Stimulated activated CD4-positive, alpha-beta T cell treated with anti-CD3 and anti-CD28 coated beads, Interleukin-15, amount 100 ng/mL, for 24 hours (primary cell): ENCODE measurements at places on chromosomes 1 and 21.
A peak's percentile ranks its signal among the peaks of the same experiment; 100 is the strongest.

DNA sequence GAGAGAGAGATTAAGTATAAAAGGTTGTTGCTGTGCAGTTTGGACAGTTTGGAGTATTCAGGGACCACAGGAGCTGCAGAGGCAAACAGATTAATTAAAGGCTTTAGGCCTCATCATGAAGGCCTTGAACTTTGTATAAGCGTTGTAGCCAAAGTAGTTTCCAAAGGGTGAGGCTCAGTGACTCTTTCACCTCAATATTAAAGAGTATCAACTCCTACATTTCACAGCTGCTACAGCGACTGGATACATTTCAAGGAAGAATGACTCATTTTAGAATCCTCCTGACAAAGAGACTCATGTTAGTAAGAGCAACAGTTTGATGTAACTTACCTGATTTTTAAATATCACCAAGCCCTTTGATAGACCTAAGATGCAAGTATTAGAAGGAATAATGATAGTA, 355.5 kb downstream of the HLX start:
- no peak for DNase-seq

GRCh38 chr1:5969168-5969567, 23.1 kb downstream of the NPHP4 start:
- DNase-seq, result no peak

GRCh38 chr21:32353002-32353711, 39.7 kb downstream of the URB1 start:
- no peak for DNase-seq

- no peak for DNase-seq
Observed at GRCh38 chr1:76591461-76591860, 275.8 kb upstream of the ST6GALNAC5 start.

DNA sequence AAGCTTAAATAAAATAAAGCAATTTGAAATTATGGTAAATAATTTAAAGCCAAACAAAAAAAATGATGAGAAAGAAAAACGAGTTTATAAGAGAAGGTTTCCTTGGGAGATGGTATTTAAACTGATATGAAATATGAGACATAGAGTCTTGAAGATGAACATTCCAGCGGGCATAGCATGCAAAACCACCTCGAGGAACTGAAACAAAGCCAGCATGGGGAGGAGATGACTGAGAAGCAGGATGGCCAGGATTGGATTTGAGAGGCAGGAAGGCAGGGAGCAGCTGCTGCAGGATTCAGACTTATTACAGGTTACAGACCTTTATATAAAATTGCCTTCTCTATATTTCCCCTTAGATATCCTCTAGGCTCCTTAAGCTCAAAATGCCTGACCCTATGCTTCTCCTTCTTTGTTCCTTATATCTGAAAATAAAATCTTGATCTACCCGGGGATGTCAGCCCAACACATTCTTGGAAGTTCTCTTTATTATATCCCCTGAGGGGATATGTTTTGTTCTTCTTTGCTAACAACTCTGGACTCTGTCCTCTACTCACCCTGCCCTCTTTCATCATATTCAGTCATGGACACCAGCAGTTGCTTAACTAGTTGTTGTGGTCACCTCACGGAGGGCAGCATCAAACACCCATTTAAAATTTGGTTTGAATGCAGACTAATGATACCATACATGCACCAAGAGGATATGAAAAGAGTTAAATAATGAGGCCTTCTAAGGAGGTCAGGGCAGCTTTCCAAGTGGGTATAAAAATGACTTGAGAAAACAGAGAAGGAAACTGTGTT, 719.1 kb upstream of the B3GALT2 start:
- DNase-seq, result no peak

GRCh38 chr1:237093691-237094090, 51.7 kb downstream of the RYR2 start:
- DNase-seq, result no peak

GRCh38 chr1:201024625-201024998, 1.1 kb upstream of the KIF21B start:
- no peak for DNase-seq

GRCh38 chr1:109161858-109162606, 48.1 kb downstream of the ELAPOR1 start:
- DNase-seq, result peak; percentile 31

- peak; percentile 24 for DNase-seq
Observed at GRCh38 chr1:156337052-156337887, 822 bp downstream of the CCT3 start.

GRCh38 chr1:76961181-76961819, 94.0 kb downstream of the ST6GALNAC5 start:
- DNase-seq, result no peak

DNA sequence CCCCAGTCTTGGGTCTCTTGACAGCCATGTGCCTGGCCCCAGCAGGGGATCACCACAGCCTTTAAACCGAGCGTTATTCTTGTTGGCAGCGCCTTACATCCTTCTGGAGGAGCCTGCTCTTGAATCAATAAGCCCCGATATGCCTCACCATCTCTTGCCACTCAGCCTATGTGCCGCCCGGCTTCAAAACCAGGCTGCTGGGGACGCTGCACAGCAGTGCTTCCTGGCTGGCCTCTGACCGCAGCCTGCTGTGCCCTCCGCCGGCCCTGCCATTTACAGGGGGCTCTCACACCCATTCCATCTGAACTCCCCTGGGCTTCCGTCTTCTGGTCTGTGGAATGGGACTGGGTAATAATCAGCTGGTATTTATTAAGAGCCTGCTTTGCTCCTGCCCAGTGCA, 3.0 kb upstream of the PEX10 start:
- DNase-seq, result no peak

DNA sequence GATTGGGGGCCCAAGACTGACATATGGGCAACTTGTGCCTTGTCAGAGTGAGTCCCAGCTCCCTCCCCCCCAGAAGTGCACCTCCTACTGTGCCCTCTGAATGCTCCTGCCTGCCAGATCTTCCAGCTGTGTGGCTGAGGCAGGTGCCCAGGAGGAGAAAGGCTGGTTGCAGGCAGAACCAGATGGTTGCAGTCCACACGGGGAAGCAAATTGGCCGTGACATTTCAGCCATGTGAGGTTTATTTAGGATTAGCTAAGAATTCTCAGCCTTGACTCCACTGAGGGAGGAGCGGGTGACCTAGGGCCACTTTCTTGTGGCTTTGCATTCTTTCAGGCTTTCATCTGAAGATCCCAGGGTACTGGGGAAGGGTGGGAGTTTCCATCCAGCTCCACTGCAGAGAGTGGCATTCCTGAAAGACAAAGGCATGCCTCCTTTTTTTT, 33.8 kb downstream of the PEX14 start:
- no peak for DNase-seq

GRCh38 chr1:35120458-35121133, 41.4 kb downstream of the ZMYM1 start:
- DNase-seq, result peak; percentile 5

GRCh38 chr21:15445327-15445726, 284.5 kb upstream of the USP25 start:
- DNase-seq, result no peak

- DNase-seq, result no peak
Observed at GRCh38 chr1:147505568-147505967, 35.7 kb upstream of the BCL9 start.

GRCh38 chr1:74549932-74550331, 37.5 kb upstream of the LRRC53 start:
- DNase-seq, result no peak

DNA sequence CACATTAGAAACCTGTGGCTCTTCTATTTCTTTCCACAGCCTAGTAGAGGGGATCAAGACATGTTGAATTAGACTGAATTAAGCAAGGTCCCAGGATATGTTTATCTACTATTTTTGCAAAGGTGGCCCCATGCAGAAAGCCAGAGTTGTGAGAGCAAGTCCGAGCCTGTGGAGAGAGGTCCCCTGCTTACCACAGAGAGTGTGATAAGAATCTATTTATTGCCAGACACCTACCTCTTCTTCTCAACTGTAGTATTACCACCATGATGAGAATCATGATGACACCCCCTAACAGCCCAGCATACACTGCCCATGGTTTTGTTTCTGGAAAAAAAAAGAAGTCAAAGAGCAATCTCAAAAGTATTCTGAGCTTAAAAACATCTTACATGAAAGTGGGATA, 23.0 kb downstream of the SLAMF1 start:
- no peak for DNase-seq

DNA sequence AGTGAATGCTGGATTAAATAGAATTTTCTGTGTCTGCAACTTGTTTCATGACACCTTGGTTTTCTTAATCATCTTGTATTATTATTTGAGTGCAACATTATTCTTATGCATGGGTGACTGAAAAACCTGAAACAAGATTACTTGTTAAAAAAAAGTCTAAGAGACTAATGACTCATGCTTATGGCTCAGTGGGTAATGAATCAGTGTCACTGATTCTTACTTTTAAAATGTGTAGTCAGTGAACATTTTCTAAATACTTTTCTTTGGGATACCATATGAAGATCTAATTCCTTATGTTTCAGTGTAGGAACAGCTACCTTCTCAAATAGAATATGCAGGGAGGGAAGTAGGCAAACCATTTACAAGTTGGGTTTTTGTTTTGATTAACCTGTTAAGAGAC, 65.5 kb downstream of the PRKAA2 start:
- DNase-seq, result no peak

DNA sequence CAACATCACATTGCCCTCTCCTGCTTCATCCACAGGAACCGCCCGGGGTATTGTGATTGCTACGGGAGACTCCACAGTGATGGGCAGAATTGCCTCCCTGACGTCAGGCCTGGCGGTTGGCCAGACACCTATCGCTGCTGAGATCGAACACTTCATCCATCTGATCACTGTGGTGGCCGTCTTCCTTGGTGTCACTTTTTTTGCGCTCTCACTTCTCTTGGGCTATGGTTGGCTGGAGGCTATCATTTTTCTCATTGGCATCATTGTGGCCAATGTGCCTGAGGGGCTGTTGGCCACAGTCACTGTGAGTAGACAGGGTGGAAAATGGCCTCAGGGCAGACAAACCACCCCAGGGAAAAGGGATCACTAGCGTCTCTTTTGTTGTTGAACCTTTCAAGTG, 12.7 kb downstream of the ATP1A4 start:
- no peak for DNase-seq

GRCh38 chr1:56803561-56804156, 15.5 kb downstream of the FYB2 start:
- peak; percentile 14 for DNase-seq

DNA sequence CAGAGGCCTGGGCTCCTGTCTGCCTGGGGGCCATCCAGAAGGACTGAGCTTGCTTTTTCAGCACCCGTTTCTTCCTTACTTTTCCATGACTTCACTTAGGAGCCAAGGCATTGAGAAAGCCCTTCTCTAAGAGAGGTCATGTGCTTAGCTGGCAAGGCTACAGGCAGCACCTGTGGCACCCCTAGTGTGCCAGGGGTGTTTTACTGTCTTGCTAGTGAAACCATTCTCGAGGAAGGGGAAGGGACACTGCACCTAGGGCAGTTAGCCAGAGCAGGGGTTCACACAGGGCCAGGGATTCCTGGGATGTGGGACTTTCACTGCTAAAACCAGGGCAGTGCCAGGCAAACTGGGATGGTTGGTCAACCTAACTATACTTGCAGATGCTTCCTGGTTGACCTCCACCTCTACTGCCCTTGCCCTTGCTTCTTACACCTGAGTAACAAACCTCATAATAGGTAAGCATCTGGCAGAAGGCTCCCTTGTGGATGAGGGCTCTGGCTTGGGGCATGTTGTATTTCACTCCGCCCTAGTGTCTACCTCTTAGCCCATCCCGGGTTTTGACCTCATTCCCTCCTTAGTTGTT, 69.2 kb downstream of the NOS1AP start:
- no peak for DNase-seq

DNA sequence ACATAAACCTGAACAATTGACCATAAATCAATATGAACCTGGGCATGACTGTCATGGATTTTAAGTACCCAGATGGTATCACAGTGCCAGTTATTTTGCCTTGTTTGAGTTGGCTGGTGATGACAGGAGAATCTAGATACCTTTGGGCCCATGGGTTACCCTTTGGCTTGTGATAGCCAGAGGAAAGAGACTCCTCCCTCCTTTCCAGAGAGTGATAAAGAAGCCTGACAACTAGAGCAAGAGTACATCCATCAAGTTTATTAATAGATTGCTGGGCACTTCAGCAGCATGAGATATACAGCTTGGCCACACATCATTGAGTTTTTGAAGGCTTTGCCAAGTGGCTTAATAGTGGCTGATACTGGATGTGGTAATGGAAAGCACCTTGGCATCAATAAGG, 6.6 kb upstream of the FMO3 start:
- no peak for DNase-seq

DNA sequence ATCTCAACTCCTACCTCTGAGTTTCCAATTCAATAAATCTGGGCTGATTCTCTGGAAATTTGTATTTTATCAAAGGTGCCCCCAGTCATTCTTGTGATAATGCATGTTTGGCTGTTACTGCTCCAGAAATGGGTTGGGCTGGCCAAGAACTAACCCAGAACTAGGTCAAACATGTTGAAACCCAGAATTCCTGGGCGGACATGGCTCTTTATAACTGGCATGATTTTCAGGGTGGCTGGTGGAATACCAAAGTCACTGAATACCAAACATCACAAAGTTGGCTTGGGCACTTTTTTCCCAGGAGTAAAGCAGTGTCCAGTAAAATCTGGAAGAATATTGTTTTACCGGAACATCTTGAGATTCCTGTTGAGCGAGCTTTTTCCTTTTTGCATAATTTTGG, 89.4 kb upstream of the S1PR1 start:
- no peak for DNase-seq

GRCh38 chr1:68136187-68136586, 85.8 kb upstream of the DIRAS3 start:
- no peak for DNase-seq

GRCh38 chr21:32592929-32593502, 7.7 kb upstream of the TCP10L start:
- no peak for DNase-seq

DNA sequence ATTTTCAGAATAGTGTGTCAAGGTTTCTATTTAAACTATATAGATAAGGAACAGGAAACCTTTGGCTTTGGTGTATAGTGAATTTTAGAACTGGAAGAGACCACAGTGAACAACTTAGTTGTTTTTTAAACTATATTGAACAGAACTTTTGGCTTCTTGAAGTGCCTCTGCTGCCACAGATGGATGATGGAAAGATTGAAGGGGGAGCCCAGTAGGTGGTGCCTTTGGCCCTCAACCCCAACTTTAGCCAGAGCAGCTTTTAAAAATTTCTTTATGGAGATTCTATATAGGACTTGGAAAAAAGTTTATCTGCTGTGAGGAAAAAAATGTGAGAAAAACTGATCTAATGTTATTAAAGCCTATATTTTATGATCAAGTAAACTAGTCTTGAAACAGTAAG, 50.2 kb downstream of the SWT1 start:
- no peak for DNase-seq

GRCh38 chr1:184072376-184072775, 20.8 kb downstream of the TSEN15 start:
- no peak for DNase-seq

DNA sequence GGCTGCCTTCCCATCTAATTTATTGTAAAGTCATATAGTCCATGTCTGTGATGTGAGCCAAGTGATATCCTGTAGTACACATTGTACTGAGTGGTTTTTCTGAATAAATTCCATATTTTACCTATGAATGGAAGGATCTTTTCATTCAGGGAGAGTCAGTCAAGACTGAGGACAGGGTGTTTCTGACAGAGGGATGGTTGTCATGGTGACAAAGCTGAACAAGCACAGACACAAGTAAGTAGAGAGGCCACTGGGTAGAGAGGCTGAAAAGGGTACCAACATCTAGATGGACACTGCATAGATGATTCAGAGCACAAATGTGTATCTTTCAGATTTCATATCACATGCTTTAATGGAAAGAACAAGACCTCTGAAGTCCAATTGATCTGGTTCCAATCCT, 22.6 kb upstream of the IL20 start:
- no peak for DNase-seq
